ENCODE measurements at places on chromosomes 16 and 17.

DNA sequence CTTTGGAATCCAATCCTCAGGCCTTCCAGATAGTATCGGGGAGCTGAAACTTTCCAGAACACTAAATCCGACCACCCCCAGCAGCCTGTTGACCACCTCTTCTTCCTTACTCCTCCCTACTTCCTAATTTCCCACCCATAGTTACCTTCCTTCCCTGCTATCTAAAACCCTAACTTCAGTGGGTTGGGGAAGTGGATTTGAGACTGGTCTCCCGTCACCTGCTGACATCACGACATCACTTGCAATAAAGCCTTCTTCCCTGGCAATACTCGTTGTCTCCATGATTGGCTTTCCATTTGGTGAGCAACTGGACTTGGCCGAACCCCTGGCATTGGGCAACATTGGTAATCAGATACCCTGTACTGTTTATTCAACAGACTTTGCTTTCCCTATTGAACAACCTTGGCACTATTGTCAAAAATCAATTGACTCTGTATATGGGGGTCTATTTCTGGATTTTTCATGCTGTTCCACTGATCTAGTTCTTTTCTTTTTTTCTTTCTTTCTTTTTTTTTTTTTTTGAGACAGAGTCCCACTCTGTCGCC is 11.8 kb upstream of the FOXK2 start:
- DNase-seq = no peak

- DNase-seq = peak; percentile 72
These were observed at the start of gene CCDC102A for GRCh38 chr16:57536306-57537193. Gene CCDC102A (minus strand): TSS chr16:57536571. CDS start chr16:57529177, 7,394 bp downstream.

GRCh38 chr16:81136390-81137335 is 40.5 kb upstream of the GCSH start:
- DNase-seq = no peak

GRCh38 chr17:21248500-21248899 is 4.7 kb downstream of the NATD1 start:
- no peak for DNase-seq

- no peak for DNase-seq
These were observed 47.4 kb upstream of the MEIOC start for GRCh38 chr17:44608727-44609435.

GRCh38 chr17:17017343-17018014 is 24.8 kb upstream of the MPRIP start:
- DNase-seq = no peak

GRCh38 chr16:52090080-52090479 is 456.9 kb downstream of the TOX3 start:
- no peak for DNase-seq

GRCh38 chr16:85511938-85512807 is 100.9 kb upstream of the GSE1 start:
- no peak for DNase-seq

GRCh38 chr16:62036101-62036801 is at the start of gene CDH8:
Gene CDH8 (minus strand): TSS chr16:62036438. CDS start chr16:62021403, 15,035 bp downstream.
- DNase-seq = no peak

- DNase-seq = no peak
These were observed 134.1 kb upstream of the TOX3 start for GRCh38 chr16:52680993-52681392.

- DNase-seq = no peak
These were observed 18.2 kb downstream of the HIGD1B start for GRCh38 chr17:44865931-44866330.

- peak; percentile 89 for DNase-seq
These were observed 4.2 kb downstream of the TRADD start for GRCh38 chr16:67155295-67156142.

DNA sequence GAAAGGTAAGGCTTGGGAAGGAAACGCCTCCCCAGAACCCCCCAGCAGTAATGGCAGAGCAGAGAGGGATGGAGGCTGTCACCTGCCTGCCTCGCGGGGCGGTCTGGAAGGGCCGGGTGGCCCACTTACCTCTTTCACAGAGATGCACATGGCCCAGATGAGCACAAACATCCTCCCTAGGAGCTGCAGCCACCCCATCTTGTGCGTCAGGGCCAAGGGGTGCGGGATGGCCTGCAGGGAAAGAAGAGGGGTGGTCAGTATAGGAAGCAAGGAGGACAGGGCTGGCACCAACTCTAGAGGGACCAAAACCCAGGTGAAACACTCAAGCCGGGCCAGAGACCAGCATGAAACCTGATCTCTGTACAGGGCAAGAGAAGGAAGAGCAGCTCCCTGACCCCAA is 29.7 kb downstream of the TRPV3 start:
- no peak for DNase-seq

- DNase-seq = no peak
These were observed 117.9 kb upstream of the MYOCD start for GRCh38 chr17:12547831-12548230.

GRCh38 chr16:80622007-80622406 is 81.2 kb downstream of the DYNLRB2 start:
- DNase-seq = no peak

- no peak for DNase-seq
These were observed 178.8 kb downstream of the MAP2K6 start for GRCh38 chr17:69593351-69593715.

DNA sequence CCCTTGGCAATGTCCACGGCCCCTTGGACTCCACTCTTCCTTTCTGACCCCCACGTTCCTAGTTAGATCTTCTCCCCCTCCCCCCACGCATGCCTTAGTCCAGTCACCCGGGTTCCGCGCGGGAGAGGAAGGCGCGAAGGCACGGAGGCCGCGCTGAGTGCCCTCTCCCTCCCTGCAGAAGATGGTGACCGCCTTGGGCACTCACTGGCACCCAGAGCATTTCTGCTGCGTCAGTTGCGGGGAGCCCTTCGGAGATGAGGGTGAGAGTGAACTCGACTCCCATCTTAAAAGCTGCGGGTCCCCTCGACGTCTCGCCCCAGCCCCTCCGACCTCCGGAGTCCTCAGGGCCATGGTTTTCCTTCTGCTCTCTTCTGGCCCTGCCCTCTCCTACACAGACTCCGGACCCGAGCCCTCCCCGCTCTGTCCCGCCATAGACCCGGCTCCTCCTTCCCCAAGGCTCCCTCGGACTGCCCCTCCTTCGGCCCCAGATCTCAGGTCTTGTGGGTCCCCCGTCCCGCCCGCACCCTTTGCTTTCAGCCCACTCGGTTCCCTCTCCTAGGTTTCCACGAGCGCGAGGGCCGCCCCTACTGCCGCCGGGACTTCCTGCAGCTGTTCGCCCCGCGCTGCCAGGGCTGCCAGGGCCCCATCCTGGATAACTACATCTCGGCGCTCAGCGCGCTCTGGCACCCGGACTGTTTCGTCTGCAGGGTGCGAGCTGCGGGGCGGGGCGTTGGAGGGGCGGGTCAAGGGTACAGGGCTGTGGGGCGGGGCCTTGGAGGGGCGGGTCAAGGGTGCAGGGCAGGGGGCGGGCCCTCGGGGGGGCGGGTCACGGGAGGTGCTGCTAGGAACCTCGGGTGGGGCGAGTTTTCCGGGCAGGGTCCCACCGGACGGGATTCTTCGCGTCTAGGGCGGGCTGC is 4.6 kb downstream of the TGFB1I1 start:
- DNase-seq = peak; percentile 88

DNA sequence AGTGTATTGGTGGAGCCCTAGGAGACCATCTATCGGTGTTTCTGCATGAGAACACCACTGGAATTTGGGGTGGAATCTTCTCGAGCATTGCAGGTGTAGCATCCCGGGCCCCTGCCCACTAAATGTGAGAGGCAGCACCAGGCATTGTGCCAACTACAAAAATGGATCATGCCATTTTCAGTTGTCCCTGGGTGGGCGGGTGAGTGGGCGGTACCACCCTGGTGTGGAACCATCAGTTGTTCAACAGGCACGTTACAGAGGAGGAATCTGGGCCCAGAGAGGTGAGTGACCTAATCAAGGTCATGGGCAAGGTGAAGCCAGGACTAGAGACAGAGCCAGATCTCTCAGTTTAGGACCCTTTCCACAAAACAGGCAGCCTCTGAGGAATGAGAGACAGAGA is 8.8 kb downstream of the PIPOX start:
- DNase-seq = no peak

GRCh38 chr16:4925791-4926190 is 11.2 kb downstream of the PPL start:
- DNase-seq = no peak

GRCh38 chr17:74439691-74440567 is 8.0 kb downstream of the GPRC5C start:
- no peak for DNase-seq

DNA sequence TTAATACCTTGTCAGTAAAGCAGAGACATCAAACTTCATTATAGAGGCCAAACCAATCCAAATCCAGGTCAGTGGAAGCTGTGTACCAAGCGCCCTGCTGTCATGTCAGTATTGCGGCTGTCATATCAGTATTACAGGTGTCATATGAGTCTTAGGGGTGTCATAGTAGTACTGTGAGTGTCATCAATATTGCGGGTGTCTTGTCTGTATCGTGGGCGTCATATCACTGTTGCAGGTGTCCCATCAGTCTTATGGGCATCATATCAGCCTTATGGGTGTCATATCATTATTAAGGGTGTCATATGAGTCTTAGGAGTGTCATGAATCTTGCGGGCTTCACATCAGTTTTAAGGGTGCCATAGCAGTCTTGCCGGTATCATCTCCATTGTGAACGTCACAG is 6.0 kb upstream of the PRDM7 start:
- DNase-seq = peak; percentile 23

- DNase-seq = peak; percentile 63
These were observed 802 bp downstream of the SETD6 start for GRCh38 chr16:58515871-58516767.

GRCh38 chr17:63840591-63841349 is 1.7 kb downstream of the SMARCD2 start:
- DNase-seq = no peak

DNA sequence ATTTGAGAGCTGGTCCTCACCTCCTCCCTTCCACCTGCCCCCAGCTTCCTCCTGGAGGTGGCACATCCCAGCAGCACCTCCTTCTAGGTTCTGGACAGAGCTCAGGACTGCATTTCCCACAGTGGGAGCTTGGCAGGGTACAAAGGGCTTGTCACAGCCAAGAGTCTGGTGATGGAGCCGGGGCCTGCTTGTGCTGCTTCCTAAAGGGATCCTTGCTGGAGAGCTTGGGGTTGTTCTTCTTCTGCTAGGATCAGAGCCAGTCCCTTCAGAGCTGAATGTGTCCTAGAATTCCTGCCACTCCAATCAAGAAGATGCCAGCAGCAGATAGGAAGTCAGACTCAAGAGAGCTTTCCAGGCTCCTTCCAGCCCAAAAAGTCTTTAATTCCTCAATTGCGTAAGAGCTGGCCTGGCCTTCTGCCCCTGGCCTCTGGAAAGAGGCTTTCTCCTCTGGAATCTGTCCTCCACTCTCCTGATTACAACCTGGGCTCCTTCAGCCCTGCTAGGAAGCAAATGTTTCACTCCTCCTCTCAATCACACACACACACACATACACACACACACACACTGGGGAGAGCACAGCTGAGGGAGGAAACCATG is 4.4 kb downstream of the CD300E start:
- DNase-seq = no peak

DNA sequence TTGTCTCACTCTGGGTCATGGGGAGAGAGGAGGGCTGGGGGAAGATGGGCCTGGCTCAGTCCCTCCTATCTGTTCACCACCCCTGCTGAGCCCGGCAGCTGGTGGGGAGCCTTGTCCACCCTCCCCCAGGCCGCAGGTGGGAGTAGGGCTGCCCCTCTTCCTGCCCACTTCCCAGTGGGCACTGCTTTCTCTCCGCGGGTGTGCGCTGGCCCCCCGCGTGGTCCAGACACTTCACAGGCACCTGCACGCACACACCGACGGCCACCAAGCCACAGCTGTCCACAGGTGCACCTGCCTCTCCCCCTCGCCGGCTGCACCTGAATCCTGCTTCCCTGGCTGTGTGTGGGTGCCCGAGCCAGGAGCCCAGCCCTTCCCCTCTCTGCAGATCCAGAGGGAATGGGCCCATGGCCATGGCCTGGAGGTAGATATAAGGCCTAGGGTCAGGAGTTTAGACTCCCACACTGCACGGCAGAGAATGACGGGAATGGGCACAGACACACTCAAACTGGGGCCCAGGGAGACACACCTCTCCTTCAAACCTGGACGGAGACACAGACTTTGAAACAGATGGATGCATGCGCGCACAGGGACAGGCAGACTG is 2.0 kb downstream of the NHERF2 start:
- DNase-seq = no peak

GRCh38 chr16:66740533-66740932 is 10.9 kb downstream of the DYNC1LI2 start:
- DNase-seq = no peak

- DNase-seq = no peak
These were observed 91.8 kb downstream of the YPEL2 start for GRCh38 chr17:59423137-59423724.

DNA sequence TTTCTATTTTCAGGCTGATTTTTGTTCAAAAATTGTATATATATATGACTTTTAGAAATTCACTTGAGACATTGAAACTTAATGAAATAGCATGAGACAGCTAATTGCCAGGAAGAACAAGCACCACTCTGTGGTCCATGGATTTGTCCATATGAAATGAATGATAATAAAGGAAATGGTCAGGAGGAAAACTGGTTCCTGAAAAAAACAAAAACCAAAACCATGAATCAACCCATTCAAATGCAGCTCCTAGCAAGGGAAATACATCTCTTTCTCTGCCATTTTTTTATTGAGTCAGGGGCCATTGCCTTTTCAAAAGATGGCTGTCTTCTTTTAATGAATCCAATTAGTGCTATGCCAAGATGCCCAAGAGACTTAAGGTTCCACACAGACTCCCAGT is 230.7 kb downstream of the SLC39A11 start:
- no peak for DNase-seq

GRCh38 chr17:11980813-11981212 is 16.5 kb downstream of the ZNF18 start:
- DNase-seq = no peak

- DNase-seq = peak; percentile 33
These were observed 165.4 kb downstream of the AIPL1 start for GRCh38 chr17:6269478-6269877.

GRCh38 chr17:50693036-50693682 is 14.6 kb downstream of the ANKRD40 start:
- no peak for DNase-seq

- no peak for DNase-seq
These were observed 15.1 kb downstream of the C16orf54 start for GRCh38 chr16:29730649-29731048.

GRCh38 chr16:52251495-52251894 is 295.4 kb downstream of the TOX3 start:
- DNase-seq = no peak

DNA sequence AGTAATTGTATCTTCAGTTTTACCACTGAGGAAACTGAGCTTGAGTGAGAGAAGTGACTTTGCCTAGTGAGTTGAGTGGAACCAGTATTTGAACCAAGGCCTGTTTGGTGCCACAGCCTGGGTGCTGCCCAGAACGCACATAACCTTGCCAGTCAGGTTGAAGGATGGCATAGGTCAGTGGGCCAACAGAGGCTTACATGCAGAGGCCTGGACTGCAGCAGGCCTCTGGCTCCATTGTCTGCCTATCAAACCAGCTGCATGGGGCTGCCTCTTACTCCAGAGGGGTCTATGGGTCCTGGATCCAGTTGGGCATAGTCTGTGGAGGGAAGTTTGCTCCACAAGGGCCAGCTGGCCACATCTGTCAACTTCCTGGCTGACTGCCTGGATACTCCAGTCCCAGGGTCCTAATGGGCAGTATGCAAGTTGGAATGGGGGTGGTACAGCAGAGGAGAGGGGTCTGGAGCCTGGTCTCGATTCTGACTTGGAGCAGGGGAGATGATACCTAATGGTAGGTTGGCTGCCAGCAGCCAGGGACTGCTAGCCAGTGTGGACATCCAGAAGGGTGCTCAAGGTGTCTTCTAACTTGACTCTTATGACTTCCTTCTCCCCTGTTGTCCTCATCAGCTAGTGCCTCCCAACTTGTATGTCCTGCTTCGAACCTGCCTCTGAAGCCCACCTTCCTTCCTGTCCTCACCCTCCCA is 11.1 kb upstream of the RNF112 start:
- DNase-seq = no peak

- no peak for DNase-seq
These were observed 231.2 kb downstream of the CPPED1 start for GRCh38 chr16:12572316-12572985.

Measured in activated CD4-positive, alpha-beta T cell treated with anti-CD3 and anti-CD28 coated beads, Interleukin-2, Interleukin-6, amounts not matched to agents 100 ng/mL and 50 ng/mL, durations not matched to agents 16 hours and 8 hours (primary cell).